Midbrain (tissue), 1 donor: ENCODE measurements at places on chromosomes 12 and 14.

GRCh38 chr14:102246071-102246470 is 58.9 kb downstream of the MOK start:
- no peak for DNase-seq

DNA sequence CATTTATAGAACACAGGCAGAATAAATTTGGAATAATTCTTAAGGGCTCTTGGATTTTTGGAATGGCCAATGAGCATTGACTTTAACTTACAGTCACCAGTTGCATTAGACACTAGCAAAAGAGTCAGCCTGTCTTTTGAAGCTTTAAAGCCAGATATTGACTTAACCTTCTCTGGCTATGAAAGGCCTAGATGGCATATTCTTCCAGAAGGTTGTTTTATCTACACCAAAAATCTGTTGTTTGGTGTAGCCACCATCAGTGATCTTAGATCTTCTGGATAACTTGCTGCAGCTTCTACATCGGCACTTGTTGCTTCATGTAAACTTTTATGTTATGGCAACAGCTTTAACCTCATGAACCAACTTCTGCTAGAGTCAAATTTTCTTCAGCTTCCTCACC is 10.4 kb downstream of the PCNX1 start:
- no peak for DNase-seq

GRCh38 chr14:70642303-70643235 is 853 bp downstream of the TTC9 start:
- DNase-seq = no peak

- no peak for DNase-seq
Observed at GRCh38 chr14:85529803-85530574, at the start of gene FLRT2. Gene FLRT2, plus strand, starts transcription at chr14:85530144. Its CDS starts 91,371 bp downstream, at chr14:85621515.

GRCh38 chr14:58239244-58240195 is 5.1 kb upstream of the PSMA3 start:
- DNase-seq = peak; percentile 88

DNA sequence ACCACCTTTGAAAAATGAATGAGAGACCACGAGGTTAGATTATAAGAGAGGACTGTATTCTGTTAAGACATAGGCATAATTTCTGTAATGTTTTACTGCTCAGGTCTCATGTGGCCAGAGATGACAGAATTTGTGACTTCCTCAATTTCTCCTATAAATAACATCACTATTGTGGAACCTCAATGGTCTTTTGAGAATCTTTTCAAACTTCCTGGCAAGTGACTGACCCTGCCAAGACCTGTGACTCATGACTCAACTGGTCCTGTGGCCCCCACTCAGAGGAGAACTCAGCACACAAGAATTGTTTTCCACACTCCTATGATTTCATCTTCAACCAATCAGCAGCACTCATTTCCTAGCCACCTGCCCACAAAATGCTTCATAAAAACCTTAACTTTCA is 508.2 kb upstream of the ATP2B1 start:
- no peak for DNase-seq

DNA sequence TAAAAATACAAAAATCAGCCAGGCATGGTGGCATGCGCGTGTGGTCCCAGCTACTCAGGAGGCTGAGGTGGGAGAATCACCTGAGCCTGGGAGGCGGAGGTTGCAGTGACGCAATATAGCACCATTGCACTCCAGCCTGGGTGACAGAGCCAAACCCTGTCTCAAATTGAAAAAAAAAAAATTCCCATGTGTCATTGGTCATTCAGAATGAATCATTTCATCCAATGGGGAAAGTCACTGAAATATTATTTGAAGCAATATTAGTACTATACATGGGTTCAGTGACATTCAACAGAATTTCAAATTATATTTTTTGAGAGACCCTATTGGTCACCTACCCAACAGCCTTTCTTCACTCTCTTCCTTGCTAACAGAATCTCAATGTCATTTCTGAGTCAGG is 276.1 kb downstream of the ITPR2 start:
- DNase-seq = no peak

- DNase-seq = no peak
Observed at GRCh38 chr14:32381869-32382268, 52.8 kb downstream of the AKAP6 start.

DNA sequence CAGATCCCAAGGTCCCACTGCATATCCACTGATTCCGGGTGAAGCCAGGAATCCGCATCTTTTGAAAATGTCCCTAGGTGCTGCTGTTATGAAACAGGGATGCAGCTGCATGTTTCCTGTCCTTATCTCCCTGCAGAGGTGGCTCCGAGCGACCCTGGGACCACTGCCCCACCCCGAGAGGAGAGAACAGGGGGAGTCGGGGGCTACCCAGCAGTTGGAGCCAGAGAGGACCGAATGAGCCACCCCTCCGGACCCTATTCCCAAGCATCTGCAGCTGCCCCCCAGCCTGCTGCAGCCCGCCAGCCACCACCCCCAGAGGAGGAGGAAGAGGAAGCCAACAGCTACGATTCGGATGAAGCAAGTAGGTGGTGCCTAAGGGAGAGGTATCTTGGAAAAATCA is 30.3 kb upstream of the OAS1 start:
- no peak for DNase-seq

GRCh38 chr12:89370850-89371249 is 18.5 kb upstream of the DUSP6 start:
- no peak for DNase-seq

GRCh38 chr12:47778881-47779280 is 5.8 kb downstream of the SLC48A1 start:
- no peak for DNase-seq

- DNase-seq = peak; percentile 1
Observed at GRCh38 chr12:113757221-113758002, 208.7 kb downstream of the RBM19 start.

DNA sequence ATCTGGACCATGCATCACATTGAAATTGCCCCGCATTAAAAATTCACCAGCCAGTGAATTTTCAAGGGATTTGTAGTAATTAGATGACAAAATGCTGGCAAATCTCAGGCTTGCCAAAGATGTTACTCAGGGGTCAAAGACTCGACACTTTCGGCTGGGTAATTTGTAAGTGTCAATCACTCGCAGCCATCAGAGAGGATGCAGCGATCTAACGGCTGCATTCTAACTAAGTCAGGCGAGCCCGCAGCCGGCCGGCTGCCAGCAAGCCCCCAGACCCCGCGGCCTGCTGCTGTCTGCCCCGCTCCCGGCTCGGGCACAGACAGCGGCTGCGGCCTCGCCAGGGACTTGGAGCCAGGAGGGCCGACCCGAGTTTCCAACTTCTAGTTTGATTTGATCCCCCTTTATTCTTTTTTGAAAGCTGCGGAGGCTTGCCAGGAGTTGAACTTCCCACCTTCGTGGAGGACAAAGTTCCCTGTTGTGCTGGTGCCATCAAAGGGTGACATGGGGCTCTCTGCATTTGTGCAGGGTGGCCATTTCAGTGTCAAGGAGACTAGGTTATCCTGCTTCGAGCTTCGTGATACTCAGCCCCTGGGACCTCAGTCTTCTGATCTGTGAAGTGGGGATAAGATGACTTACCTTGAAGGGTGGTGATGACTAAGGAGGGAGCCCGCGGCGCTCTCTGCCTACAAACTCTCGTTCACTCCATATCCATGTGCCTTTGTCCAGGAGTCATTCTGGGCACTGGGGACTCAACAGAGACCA is 169.9 kb downstream of the RBM19 start:
- no peak for DNase-seq

DNA sequence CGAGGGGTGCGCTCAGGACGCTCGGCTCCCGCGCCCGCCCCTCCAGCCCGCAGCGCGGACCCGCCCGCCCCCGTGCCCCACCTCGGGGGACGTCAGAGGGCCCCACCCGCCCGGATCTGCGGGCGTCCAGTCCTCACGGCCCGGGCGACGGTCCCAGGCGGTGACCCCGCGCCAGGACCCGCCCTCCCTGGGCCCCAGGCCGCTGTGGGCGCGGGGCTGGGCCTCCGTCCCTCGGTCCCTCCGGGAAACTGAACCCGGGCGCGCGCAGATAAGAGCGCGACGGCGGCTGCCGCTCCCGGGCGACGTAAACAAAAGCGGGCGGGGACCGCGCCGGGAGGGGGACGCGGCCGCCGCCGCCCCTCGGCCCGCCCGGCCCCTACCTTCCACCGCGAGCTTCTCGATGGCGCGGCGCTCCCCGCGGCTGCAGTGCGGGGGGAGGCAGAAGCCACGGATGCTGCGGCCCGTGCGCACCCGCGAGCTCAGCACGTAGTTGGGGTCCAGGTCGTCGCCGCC is 1.1 kb downstream of the CKB start:
- peak; percentile 74 for DNase-seq

GRCh38 chr12:14514946-14515345 is 52.7 kb downstream of the PLBD1 start:
- no peak for DNase-seq

DNA sequence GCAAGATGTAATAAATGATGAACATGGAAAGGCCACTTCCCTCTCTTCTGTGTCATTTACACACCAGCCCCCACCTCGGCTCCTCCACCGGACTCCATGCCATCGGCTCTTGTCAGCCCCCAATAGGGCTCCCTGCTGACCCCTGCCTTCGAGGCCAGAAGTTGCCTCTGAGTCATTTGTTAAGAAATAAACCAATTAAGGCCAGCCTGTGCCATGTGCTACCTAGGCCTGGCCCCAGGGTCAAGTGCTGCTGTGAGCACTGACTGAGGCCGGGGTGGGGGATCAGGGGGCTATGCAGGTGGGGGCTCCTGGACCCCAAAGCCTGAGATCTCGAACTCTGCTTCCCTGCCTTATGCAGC is 53.2 kb downstream of the TESC start:
- no peak for DNase-seq

- no peak for DNase-seq
Observed at GRCh38 chr14:53714495-53715192, 242.0 kb downstream of the BMP4 start.

- DNase-seq = no peak
Observed at GRCh38 chr14:36129181-36129580, 47.3 kb downstream of the PTCSC3 start.

DNA sequence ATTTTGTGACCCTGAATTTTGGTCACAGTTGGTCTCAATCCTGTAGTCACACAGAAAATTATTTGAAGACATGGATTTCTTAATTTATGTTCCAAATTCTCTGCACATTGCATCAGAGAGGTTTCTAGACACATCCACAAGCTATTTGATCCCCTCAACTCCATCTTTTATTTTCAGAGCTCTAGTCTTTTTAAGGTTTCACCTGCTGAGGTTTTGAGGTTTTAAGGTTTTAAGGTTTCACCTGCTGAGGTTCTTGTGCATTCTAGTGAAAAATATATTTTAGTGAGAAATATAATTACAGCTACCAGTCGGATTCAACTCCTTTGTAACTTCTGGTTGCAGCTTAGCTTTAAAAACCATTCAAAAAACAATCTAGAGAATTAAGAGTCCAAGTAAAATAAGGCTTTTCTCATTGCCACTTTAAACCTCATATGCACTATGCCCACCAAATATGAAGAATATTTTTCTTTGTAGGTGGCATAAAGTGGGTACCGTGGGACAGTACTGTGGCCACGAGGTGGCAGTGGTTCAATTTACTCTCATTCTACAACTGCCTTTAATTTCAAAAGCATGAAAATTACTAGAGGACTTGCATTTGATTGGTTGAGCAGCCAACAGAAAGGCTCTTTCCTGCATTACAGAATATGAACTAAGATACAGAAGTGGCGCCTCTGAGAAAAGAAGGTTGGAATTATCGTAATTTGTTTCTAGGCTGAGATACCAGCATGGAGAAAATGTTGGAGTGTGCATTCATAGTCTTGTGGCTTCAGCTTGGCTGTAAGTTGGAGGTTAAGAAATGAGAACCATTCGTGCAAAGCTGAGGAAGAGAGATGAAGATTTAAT is 366.5 kb upstream of the OR4E1 start:
- peak; percentile 2 for DNase-seq

GRCh38 chr14:38336298-38336697 is 80.4 kb upstream of the CLEC14A start:
- no peak for DNase-seq

DNA sequence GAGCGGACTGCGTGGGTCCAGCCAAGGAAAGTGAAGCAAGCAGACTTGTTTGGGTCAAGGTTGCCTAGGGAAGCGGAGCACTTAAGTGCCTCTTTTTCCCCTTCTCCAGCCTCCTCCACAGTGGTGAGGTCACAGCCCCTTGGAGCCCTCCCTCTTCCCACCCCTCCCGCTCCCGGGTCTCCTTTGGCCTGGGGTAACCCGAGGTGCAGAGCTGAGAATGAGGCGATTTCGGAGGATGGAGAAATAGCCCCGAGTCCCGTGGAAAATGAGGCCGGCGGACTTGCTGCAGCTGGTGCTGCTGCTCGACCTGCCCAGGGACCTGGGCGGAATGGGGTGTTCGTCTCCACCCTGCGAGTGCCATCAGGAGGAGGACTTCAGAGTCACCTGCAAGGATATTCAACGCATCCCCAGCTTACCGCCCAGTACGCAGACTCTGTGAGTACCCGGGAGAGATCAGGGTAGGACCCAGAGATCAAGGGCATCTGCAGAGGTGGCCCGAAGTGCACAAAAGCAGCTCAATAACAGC is at the start of gene TSHR:
Gene TSHR, plus strand, starts transcription at position 206 of the 526 bp plus-strand sequence. Its CDS starts 60 bp downstream, at position 266.
- no peak for DNase-seq

DNA sequence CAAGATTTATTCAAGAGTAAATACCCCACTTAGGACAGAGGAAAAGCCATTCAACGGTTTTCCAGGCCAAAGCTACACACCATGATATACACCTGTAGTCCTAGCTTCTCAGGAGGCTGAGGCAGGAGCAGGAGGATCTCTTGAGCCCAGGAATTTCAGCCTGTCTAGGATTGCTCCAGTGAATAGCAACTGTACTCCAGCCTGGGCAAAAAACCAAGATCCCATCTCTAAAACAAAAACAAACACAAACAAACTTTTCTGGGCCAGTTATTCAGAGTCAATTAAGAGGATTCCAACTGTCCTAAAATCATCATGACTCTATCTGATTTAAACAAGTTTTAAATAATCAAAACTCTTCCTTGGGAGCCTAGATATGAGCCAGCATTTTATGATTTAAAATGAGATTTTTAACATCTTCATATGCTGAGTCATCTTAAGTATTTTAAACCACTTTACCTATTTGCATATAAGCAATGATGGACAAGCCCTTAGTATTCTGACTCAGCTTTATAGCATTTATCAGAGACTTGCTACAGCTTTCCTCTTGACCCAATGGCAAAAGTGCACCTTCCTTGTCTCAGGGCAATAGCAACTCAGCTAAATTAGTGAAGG is 77.1 kb downstream of the KCNMB4 start:
- DNase-seq = no peak

DNA sequence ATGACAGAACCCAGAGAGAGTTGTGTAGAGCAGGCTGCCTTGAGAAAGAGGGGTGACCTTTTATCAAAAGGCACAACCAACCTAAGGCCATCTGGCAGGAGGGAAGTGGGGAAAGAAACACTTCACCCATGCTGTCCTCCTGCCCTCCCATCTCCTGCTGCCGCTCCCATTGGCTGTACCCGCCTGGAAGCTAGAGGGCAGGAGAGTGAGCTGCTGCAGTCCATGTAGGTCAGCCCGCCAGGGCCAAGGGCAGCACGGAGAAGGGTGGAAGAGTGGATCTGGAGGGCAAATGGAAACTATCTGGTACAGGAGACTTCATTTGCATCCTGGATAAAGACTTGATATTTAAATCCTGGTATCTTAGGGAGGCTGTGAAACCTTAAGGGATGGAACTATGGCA is 11.5 kb upstream of the CABP1 start:
- no peak for DNase-seq

DNA sequence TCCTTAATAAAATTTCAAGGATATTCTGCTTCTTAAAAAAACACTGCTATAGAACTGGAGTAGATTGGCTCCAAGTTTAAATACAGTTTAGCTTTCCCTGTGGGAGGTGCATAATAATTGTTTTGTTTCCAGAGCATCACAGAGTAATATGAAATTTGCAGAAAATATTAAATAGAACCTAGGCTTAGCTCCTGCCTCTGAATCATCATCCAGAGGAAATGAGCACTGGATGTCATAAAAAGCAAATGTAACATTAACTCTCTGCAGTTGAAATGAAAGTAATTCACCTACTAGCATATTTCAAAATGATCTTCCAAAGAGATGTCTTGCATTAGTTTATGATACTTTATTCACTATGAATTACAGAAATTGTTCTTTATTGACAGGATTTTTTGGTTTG is 769.8 kb downstream of the C12orf50 start:
- no peak for DNase-seq
